Suppressor macrophage (primary cell): ENCODE measurements at places on chromosomes 5 and 9.

DNA sequence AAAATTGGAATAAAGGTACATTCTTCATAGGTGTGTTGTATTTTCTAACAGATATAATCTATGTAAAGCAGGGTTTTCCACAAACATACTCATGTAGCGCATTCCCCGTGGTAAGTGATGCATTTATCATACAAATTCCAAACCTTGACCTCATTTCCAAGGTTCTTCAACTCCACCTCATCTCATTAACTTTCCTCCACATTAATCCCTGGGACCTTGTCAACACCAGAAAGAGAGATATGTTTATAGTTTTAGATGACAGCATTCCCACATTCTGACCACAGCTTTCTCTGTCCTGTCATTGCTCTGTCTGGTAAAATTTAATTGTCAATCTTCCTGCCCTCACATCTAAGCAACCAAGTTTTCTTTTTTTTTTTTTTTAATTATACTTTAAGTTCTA lies 415.1 kb downstream of the TMEM161B start:
- DNase-seq: no peak

GRCh38 chr9:129929496-129930125 lies 94.4 kb downstream of the USP20 start:
- no peak for DNase-seq

GRCh38 chr9:96574931-96575351 lies 44.7 kb downstream of the CDC14B start:
- DNase-seq: no peak

- no peak for DNase-seq
Measured at GRCh38 chr9:134320126-134320867, 6.0 kb upstream of the RXRA start.

GRCh38 chr5:128384068-128384467 lies 154.0 kb downstream of the FBN2 start:
- no peak for DNase-seq

DNA sequence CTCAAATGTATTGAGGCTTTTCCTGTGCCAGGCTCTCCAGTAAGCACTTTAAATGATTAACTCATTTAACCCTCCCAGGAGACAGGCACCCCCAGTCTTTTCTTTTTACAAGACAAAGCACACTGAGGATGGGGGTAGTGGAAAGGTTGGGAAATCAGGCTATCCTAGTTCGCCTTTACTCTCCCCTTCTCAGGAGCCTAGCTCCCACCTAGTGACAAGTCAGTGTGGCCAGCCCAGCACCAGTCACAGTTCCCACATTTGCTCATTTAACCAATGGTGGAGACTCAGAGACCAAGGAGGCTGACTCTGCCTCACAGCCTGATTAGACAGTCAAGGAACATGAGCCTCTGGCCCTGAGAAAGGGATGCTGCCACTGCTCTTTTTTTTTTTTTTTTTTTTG lies 3.5 kb downstream of the ALDH7A1 start:
- DNase-seq: no peak

DNA sequence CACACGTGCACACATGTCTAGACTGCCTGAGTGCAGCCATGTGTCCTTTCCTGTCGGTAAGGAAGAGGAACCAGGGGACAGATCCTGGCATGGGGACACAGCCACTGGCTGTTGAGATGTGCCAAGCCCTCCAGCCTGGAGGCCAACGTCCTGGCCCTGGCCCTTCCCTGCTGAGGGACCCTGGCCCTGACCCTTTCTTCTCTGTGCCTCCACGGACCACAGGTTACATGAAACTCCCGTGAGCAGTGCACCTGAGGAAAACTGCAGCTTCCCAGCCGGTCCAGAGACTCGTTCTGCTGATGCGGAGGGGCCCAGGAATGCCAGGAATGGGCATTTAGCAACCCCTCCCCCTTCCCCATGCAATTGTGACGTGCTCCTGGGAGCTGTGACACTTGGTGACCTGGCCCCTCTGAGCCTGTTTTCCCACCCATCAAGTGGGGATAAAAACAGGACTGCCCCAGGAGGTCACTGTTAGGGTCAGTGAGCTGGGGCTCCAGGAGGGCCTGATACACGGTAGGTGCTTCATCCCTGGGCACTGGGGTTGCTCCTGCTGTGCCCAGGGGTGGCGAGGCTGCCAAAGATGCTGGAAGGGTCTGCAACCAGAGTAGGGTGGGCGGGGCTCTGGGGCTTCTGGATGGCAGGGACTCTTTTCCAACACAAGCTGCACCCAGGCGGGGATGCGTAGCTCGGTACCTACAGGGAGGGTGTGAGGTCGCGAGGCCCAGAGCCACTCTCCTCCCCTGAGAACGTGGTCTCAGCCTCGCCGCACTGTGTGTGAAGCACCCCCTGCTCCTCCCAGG lies 151.5 kb downstream of the C9orf50 start:
- DNase-seq: peak; percentile 44

GRCh38 chr5:142847898-142848790 lies 78.0 kb downstream of the ARHGAP26 start:
- DNase-seq: no peak

- DNase-seq: no peak
Measured at GRCh38 chr5:179314606-179315355, 30.5 kb downstream of the ADAMTS2 start.

DNA sequence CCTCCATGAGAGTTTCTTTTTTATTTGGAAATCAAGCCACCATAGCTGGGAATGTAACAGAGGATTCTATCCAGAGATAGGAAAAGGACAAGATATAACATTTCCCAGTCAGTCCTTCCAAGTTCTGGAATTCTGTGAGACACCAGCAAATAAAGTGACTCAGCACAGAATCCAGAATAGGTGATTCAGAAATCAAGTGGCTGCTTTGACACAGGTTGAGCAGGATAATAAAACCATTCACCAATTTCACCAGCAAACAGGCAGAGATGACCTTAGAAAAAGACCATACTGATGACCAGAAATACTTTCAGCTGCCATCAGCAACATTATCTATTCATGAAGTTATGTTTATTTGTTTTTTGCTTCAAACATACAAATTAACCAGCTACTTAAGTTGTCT lies 491.5 kb upstream of the TUSC1 start:
- DNase-seq: no peak

- DNase-seq: no peak
Measured at GRCh38 chr9:98830554-98830953, 23.1 kb downstream of the GALNT12 start.

DNA sequence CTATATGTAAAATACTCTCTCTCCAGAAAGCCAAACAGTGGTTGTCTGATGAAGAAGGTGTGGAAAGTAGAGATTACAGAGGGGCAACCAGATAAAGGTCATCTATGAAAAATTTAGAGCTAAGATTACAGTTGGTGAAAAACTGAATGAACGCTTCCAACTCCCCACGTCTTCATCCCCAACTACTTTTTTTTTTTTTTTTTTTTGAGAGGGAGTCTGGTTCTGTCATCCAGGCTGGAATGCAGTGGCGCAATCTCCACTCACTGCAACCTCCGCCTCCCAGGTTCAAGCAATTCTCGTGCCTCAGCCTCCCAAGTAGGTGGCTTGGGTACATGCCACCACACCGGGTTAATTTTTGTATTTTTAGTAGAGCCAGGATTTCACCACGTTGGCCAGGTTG lies 64.3 kb downstream of the RAPGEF6 start:
- no peak for DNase-seq

DNA sequence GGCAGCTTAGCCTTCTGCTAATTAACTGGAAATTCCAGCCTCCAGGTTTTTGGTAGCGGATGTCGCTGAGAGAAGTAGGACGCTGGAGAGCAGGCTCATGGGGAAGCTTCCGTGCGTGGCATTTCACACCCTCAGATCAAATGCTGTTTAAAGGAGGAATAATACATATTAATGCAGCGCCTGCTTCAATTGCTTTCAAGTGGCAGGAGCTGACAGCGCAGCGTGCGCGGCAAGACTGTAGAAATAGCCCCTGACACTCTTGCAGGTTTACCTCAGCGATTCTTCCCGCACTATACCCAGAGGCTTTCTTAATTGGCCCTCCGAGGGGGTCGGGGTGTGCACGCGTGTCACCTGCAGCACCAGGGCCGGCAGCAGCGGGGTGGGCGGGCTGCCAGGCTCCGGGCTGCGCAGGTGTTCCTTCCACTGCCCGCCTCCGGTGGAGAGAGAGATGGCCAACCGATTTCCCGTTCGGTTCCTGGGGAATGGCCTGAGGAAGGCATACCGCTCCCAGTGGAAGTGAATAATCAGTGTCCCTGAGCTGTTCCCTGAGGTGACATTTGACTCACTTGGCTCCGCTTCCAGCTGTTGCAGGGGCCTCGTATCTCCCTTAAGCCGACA lies 427.9 kb downstream of the KCTD16 start:
- DNase-seq: no peak

GRCh38 chr9:36898431-36899020 lies 135.5 kb downstream of the PAX5 start:
- DNase-seq: no peak

GRCh38 chr5:178786859-178787499 lies 56.5 kb upstream of the ZNF354A start:
- DNase-seq: peak; percentile 18

- no peak for DNase-seq
Measured at GRCh38 chr5:158326256-158326655, 467.3 kb upstream of the CLINT1 start.
